Fibroblast of skin of abdomen (primary cell): ENCODE measurements at places on chromosomes 11 and 22.

DNA sequence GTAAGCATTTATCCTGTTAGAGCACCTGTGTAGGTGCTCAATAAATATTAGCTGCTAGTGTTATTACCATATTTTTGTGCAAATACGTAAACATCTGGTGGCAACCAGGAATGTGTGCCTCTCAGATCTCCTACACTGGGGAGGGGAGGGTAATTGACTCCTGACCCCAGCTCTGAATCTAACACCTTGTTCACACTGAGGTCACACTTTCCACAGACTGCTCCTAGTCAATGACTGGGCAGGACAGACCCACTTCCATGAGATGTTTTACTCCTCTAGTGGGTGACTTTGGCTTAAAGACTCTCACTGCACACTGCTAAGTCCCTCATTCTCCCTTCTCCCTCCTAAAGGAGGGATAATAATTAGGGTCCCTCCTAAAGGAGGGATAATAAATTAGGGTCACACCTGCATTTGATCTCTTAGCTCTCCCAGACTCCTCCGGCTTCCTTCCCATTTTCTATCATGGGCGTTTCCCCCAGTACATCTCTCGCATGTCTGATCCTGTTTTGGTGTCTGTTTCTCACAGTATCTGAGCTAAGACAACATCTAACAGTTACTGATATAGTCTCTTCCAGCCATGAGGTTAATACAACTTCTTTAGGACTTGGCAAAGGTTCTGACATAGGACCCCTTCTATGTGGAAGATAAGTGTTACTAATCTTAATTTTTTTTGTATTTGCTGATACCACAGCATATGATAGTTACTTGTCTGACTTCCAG lies 8.0 kb downstream of the CSTPP1 start:
- no peak for DNase-seq

DNA sequence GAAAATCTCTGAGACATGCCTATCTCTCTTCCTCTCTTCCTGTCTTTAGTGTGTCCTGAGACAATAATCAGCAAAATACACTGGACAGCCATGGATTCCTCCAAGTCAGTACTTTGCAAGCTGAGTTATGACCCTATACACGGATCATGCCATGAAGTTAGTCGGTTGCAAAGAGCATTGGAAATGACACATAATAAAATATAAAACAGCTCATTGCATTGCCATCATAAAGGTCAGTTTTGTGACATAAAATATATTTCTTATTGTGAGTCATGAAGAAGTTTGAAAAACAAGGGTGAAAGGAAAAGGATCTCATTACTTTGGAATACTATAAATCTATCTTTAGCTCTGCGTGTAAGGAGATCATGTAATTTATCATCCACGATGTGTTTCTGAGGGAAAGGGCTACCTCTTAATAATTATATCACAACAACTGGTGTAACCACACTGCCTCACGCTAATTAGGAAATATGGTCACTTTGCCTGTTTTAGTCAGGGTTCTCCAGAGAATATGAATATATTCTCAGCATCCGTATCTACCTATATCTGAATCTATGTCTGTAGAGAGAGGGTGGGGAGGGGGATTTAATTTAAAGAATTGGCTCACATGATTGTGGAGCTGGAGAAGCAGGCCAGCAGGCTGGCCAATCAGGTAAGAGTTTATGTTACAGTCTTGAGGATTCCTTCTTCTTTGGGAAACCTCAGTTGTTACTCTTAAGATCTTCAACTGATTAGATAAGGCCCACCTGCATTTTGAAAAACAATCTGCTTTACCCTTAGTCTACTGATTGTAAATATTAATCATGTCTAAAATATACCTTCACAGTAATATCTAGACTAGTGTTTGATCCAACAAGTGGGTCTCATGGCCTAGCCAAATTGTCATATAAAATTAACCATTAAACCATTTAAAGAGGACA lies 198.8 kb downstream of the FAT3 start:
- peak; percentile 77 for DNase-seq

DNA sequence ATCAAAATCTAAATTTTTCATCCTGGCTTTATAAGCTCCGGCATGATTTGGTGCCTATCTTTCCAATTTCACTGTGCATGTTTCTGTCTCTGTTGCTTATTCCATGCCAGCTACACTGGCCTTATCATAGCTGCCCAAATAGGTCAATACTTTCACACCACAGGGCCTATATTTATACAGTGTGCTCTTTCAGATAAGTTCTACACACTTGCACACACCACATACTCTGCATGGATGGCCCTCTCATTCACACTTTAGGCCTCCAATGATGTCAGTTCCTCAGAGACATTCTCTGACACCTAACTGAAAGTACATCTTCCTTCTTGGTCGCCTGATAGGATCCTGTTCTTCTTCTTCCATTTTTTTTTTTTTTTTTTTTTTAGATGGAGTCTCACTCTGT lies 7.0 kb downstream of the ALG8 start:
- no peak for DNase-seq

- peak; percentile 79 for DNase-seq
Measured at GRCh38 chr11:130666781-130667251, 218.4 kb downstream of the ADAMTS15 start.

- no peak for DNase-seq
Measured at GRCh38 chr11:91124363-91124762, 901.5 kb upstream of the CHORDC1 start.

GRCh38 chr11:18590571-18590970 lies 2.0 kb upstream of the UEVLD start:
- no peak for DNase-seq

- DNase-seq = no peak
Measured at GRCh38 chr11:114049050-114049449, 10.5 kb upstream of the ZBTB16 start.

GRCh38 chr22:50729391-50730012 lies 8.5 kb upstream of the ACR start:
- DNase-seq = no peak

- DNase-seq = no peak
Measured at GRCh38 chr22:41934284-41935014, 7.8 kb upstream of the TNFRSF13C start.

DNA sequence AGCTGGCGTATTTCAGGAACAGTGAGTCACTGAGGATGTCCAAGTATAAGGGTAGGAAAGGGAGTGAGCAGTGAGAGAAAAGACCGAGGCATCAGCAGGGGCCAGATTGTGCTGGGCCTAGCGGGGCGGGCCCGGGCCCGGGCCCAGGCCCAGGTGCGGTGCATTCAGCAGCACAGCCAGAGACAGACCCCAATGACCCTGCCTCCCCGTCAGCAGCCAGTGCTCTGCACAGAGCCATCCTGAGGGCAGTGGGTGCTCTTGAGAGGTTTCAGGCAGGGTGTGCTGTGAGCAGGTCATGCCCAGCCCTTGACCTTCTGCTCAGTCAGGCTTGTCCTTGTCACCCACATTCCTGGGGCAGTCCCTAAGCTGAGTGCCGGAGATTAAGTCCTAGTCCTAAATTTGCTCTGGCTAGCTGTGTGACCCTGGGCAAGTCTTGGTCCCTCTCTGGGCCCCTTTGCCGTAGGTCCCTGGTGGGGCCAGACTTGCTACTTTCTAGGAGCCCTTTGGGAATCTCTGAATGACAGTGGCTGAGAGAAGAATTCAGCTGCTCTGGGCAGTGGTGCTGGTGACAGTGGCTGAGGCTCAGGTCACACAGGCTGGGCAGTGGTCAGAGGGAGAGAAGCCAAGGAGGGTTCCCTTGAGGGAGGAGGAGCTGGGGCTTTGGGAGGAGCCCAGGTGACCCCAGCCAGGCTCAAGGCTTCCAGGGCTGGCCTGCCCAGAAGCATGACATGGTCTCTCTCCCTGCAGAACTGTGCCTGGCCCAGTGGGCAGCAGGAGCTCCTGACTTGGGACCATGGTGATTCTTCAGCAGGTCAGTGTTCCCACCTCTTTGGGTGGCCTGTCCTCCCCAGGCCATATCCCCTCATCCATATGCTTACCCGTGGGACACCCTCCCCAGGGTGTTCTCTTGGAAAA lies 2.1 kb downstream of the MYO7A start:
- DNase-seq = no peak

DNA sequence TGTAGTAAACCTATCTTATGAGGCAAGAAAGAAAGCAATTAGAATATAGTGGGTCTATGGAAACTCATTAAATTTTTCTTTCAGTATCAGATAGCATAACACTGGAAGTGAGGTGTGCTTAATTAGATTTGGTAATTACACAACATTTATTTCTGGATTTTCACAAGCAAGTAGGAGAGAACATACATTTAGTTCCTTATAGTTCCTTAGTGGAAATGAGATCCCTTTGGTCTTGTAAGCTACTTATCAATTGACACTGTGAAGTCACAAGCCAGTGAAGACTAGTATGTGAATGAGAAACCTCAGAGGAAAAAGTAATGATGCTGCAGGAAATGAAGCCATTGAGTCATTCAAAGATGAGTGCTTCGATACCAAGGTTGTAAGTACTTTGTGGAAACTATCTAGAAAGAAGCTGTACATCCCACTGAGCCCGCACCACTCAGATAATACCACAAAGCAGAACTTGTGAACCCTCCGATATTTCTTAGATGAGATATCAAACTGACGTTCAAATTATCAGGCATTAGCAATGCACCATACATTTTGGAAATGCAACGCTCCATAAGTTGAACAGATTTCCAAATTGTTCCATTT lies 53.5 kb downstream of the ENTHD1 start:
- no peak for DNase-seq

- peak; percentile 46 for DNase-seq
Measured at GRCh38 chr22:44085743-44086270, 61.7 kb downstream of the PARVB start.

DNA sequence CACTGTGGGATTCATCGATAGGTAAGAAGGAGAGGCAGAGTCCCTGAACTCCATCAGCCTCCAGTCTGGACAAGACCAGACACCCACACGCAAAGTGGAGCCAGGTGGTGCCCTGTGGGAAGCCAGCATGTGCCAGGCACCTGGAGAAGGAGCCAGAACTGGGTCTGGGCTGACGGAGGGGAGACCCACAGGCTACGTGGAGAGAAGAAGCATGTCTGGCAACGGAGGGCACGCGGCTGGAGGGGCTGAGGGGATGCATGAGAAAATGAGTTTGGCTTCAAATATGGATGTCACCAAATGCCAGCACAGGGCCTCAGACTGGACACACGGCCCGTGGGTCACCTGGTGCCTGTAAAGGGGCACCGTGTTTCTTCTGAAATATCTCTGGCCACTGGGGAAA lies 55.7 kb downstream of the LINC01488 start:
- DNase-seq = no peak

DNA sequence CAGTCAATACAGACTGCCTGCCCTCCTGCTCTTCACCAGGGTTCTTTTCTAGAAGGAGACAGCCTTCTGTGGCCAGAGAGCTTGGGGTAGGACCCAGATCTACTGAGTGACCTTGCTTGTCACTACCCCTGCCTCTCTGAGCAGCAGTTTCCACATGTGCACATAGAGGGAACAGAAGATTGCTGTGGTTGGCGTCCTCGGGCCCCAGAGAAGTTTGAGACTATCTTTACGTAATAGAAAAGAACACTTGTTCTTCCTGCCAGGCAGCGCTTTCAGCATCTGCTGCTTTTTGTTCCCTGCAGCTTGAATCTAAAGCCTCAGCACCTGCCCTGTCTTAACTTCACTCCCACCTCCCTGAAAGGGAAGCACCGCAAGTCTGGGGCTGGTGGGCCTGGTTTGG lies 1.9 kb upstream of the FKBP2 start:
- DNase-seq = no peak

- no peak for DNase-seq
Measured at GRCh38 chr11:34754171-34754823, 133.4 kb downstream of the EHF start.

DNA sequence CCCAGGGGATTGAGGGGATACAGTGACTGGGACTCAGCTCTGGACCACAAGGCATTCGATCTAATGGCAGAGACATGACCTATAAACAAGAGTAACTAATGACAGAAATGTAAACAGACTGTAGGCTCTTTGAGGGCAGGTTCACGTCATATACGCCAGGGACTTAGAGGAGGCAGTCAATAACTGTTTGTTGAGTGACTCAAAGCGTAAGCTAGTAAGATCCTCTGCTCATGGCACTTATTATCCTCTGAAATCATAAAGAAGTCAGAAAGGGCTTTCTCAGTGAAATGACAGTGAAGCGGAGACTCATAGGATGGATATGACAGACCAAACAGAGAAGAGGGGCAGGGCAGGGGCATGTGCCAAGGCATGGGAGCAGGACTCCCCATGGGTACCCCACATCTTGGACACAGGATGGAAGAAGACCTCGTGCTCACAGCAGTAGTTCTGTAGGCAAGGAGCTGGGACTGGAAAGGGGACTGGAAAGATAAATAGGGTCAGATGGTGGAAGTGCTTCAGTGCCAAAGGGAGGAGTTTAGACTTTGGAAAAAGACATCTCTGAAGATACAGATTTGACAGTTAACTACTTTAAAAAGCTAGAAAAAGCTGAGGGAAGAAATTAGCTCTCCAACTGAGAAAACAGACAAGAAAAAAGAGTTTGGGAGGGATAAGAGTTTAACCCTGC lies 72.7 kb downstream of the SLC1A2 start:
- DNase-seq = no peak

DNA sequence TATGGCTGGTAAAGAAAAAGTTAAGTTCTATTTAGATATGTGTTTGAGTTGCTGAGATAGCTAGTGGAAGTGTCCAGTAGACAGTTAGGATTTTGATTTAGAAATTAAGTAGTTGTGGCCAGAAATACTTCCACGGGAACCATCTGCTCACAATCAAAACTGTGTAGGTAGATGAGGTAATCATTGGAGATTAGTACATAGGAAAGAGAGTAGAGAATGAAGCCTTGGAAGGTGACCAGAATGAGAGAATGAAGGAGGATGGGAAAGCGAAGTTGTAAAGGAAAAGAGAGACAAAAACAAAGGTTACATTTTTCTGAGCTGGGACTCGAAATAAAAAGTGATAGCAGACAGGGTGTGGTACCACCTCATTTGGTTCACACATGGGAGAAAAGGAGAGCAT lies 296.9 kb upstream of the SORL1-AS1 start:
- DNase-seq = peak; percentile 22

DNA sequence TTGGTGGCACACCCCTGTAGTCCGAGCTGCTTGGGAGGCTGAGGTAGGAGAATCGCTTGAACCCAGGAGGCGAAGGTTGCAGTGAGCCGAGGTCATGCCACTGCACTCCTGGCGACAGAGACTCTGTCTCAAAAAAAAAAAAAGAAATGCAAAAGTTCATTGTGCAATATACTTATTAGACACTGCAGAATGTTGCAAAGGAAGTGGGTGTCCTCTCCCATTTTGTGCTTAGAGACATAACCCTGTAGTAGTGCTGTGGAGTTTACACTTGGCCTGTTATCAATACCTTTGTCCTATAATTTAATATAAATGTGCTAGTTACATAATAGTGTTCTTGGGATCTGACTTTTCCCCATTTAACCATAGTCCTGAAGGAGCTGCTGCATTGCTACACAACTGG lies 9.4 kb downstream of the BCL2L13 start:
- DNase-seq = no peak
